Cardiac muscle cell (in vitro differentiated cells and primary cell): ENCODE measurements at places on chromosomes 2 and 18.

GRCh38 chr2:11745613-11746375 is 638 bp upstream of the LPIN1 start:
- H3K36me3 ChIP-seq = no peaks in the 10 kb centered on the region
- H3K4me1 ChIP-seq = peaks cover 53% of the 10 kb centered on the region
- H3K27ac ChIP-seq = peak overlapping the region; percentile 31
- H3K27me3 ChIP-seq = no peaks in the 10 kb centered on the region

- no peaks in the 10 kb centered on the region for H3K27me3 ChIP-seq
- no peaks in the 10 kb centered on the region for H3K36me3 ChIP-seq
- no peak overlapping the region for H3K27ac ChIP-seq
- peak; percentile 61 for DNase-seq
- no peak overlapping the region for H3K4me3 ChIP-seq
Measured at GRCh38 chr2:196088203-196088602, 19.6 kb upstream of the DNAH7 start.

GRCh38 chr2:49251766-49252165 is 97.5 kb upstream of the FSHR start:
- H3K4me1 ChIP-seq = no peaks in the 10 kb centered on the region
- H3K27ac ChIP-seq = no peak overlapping the region
- H3K36me3 ChIP-seq = no peaks in the 10 kb centered on the region
- no peak overlapping the region for H3K4me3 ChIP-seq

DNA sequence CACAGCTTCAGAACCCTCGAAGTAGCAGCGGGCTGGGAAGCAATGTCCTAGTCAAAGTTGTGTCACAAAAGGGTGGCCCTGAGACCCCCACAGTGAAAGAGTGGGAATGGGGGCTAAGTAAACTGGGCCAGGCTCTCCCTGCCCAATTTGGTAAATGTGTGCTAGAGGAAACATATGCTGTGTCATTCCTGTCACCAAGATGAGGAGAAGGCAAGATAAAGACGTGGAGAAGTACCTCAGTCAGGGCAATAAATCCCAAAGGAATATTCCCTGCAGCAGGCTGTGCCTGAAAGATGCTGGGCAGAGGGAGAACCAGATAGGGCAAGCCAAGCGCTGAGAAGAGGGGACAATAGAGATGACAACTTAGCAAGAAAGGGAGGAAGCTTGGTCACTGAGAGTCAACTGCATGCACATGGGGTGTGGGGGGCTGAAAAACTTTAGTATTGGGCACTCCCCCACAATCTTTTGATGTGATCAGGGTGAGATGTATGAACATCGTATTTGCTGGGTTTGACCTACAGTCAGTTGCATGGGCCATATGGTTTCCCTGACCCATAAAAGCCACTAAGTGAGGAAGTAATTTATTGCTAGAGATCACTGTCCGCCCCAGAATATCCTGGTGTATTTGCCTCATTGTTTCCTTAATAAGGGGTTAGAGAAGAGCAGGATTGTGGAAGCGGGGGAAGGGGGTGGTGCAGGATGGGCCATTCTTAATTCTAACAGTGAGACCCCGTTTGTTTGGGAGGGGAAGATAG is 49.9 kb upstream of the CXCR4 start:
- no peak for DNase-seq
- no peak overlapping the region for H3K27ac ChIP-seq
- H3K4me1 ChIP-seq = no peaks in the 10 kb centered on the region
- no peak overlapping the region for H3K4me3 ChIP-seq

- peaks cover 30% of the 10 kb centered on the region for H3K4me1 ChIP-seq
- H3K4me3 ChIP-seq = no peak overlapping the region
- no peaks in the 10 kb centered on the region for H3K36me3 ChIP-seq
- no peak for DNase-seq
Measured at GRCh38 chr18:73693091-73693490, 454.5 kb downstream of the FBXO15 start.

DNA sequence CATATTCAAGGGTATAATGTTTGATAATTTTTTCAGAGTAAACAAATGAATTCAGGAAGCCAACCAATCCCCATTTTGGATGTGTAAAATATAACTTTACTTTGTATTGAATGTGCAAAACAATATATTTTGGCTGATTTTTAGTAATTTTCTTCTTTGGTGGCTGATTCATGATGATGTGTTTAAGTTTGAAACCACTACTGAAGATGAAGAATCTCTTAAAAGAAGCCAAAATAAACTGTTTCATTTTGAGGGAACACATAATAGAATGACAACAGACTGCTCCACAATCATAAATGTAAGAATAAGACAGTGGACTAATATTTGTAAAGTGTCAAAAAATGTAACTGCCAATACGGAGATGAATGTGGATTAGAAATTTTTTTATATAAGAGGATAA is 52.5 kb upstream of the TRIM43 start:
- no peaks in the 10 kb centered on the region for H3K27me3 ChIP-seq
- no peak overlapping the region for H3K4me3 ChIP-seq
- no peaks in the 10 kb centered on the region for H3K4me1 ChIP-seq
- H3K36me3 ChIP-seq = no peaks in the 10 kb centered on the region
- H3K27ac ChIP-seq = no peak overlapping the region

GRCh38 chr18:3117493-3118192 is 102.1 kb downstream of the MYOM1 start:
- peaks cover 74% of the 10 kb centered on the region for H3K36me3 ChIP-seq
- no peak overlapping the region for H3K27ac ChIP-seq
- no peaks in the 10 kb centered on the region for H3K4me1 ChIP-seq

DNA sequence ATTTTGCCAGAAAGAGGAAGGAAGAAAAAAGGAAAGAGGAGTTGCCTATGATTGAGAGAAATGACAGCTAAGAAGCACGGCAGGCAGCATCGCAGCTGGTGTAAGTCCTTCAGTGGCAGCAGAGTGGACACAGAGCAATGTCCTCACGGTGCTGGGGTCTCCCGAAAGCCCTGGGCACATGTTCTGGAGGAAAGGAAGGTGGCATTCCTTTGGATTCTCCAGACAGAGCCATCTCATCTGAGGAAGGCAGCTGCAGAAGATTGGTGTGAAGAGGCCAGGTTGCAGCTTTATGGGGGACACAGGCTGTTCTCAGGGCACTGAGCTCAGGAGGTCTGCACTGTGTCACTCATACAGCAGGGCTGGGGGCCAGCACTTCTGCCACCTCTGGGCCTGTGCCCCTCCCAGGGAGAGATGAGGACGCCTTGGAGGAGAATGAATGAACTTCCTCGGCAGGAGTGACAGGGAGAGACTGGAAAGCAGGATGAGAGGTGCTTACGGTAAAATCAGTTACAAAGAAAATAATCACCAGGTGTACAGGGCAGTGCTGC is 252.0 kb upstream of the MYT1L start:
- H3K27ac ChIP-seq = no peak overlapping the region
- H3K4me3 ChIP-seq = no peak overlapping the region
- no peaks in the 10 kb centered on the region for H3K4me1 ChIP-seq
- no peaks in the 10 kb centered on the region for H3K27me3 ChIP-seq
- no peak for DNase-seq

DNA sequence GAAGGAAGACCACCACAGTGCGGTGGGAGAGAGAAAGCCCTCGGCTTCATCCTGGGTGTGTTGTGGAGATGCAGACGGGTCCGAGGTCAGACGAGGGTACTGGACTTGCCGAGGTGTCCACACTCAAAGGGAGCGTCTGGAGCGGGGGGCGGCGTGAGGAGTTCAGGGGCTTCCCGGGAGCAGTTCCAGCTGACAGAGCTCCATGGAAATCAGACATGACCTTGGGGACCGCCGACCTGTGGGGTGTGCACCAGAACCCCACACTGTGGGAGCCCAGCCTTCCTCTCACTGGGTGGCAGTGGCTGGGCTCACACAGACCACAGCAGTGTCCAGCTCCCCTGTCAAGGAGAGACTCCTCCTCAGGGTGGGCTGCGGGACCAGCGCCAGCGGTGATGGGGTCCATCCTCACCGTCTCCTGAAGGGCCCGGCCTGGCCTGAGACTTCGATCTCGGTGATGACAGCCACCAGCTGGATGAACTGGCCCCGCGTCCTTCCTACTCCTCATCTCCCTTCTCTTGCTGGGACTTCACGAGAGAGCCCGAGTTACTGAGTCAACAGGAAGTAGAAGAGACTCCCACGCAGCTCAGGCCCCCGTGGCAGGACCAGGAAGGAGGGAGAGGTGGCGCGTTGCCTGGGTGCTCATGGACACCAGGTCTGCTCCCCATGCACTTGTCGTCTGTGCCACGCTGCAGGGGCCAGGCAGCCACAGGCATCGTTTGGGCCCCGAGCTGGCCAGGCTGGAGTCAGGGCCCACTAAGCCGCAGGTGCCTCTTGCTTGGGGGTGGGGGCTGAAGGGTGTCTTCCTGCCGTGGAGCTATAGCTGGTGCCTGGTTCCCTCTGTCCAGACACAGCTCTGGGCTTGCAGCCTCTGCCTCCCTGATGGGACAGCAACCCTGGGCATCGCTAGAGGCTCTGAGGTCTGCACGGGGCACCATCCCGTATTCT is 101.9 kb upstream of the CTDP1 start:
- H3K4me1 ChIP-seq = no peaks in the 10 kb centered on the region
- no peak overlapping the region for H3K4me3 ChIP-seq
- H3K36me3 ChIP-seq = no peaks in the 10 kb centered on the region
- no peak overlapping the region for H3K27ac ChIP-seq

GRCh38 chr2:37802211-37802752 is 122.8 kb upstream of the RMDN2 start:
- no peaks in the 10 kb centered on the region for H3K27me3 ChIP-seq
- DNase-seq = peak; percentile 23
- H3K4me1 ChIP-seq = peaks cover 5% of the 10 kb centered on the region
- no peaks in the 10 kb centered on the region for H3K36me3 ChIP-seq
- H3K27ac ChIP-seq = no peak overlapping the region
